Ovary (tissue), 10 donors: ENCODE measurements at places on chromosomes 5 and 9.

DNA sequence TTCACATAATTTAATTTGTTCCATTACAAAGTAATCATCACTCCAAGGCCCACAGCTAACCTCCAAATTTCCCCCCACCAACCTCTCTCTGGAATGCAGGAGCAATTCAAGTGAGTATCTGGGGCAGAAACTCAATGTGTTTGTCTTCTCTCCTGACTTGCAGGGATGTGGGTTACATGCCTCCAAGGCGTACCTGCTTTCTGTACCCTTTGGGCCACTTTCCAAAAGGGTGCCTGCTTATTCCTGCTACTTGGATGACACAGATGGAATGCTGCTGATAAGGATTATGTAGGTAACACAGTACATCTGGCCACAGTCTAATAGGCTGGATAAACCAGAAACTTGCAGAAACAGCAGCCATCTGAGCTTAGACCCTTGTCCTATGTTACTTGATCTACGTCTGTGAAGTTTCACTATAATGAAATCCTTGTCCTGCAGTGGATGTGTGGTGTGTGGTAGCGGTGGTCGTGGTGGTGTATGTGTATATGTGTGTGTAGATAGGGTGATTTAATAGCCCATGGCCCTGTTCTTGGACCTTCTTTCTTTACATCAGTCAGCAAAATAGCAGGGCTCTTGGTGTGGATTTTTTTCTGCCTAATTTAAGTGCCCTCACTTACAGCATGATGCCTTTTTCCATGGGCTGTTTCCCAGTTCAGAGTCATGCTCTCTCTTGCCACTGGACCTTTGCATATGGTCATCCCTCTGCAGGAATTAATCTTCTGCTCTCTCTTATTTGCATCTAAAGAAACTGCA, 175.9 kb downstream of the ZDHHC21 start:
- no peak for DNase-seq

GRCh38 chr5:168654211-168654721, 75.1 kb upstream of the PANK3 start:
- peak; percentile 74 for DNase-seq

- no peak for DNase-seq
These were observed 256.5 kb upstream of the NR4A3 start for GRCh38 chr9:99565203-99565602.

- DNase-seq, result no peak
These were observed 246.9 kb downstream of the NR3C1 start for GRCh38 chr5:143156572-143156971.

GRCh38 chr5:14492331-14492964, 89.1 kb upstream of the OTULINL start:
- DNase-seq, result no peak

- no peak for DNase-seq
These were observed 202.9 kb downstream of the NXNL2 start for GRCh38 chr9:88737876-88738275.

DNA sequence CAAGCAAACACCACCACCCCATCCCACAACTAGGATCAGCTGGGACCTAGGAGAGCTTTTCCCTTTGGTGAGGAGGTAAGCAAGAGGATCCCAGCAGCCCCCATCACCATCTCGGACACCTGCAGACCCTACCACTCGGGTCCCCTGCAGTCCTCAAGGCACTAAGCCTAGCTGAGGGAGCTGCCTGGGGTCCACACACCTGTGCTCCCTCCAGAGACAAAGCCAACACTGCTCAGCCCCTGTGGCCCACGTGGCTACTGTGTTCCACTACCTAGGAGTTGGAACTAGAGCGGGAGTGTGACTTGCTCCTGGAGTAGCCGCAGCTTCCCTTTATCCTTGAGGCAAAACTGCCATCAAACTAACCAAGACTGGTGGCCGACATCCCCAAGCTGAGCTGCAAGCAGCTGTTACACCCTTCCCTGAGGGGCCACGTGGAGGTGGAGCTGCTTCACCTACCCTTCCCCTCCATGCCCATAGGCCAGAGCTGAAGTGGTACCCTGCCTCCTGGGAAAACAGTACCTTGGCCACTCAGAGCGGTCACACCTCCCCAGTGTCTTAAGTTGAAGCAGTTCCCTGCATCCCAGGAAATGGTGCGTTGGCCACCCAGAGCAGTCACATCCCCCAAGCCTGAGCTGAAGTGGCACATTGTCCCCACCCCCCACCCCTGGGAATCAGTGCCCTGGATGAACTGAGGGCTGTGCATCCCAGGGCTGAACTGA, 205.5 kb downstream of the CACNA1B start:
- DNase-seq, result peak; percentile 11

- DNase-seq, result no peak
These were observed 65.8 kb upstream of the TBC1D2 start for GRCh38 chr9:98321269-98321668.

DNA sequence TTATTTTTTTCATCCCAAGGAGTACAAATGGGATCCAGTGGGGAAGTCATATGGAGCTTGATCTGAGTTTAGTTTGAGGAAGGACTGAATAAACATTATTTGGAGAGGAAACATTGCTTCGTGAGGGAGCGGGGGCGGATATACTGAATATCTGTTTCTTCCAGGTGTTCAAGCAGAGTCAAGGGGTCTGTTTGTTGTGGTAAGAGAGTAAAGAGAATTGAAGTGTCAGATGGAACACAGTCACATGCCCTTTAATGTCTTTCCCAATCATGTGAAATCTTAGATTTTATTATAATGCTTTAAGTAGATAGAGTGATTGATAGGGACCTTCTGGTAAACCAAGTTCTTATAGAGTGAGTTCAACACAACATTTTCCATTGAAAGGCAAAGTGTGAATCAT, 33.7 kb downstream of the DDX46 start:
- DNase-seq, result no peak

DNA sequence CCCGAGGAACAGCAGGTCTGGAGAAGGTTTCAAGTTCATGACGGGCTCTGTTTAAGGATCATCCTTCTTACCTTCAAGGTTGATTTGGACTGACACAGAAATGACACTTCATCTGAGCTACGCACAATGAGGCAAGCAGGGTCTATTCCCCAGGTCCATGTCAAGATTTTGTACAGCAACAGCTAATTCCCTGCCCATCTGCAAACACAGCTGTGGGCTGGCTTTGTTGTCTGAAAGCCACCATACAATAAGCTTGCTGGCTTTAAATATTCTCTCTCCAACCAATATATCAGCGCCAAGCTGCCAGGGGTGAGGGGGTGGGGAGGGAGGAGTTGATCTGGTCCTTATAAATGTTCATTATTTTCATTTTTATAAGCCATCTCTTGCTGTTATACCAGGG, 92.0 kb downstream of the OTULIN start:
- DNase-seq, result no peak

GRCh38 chr5:86526811-86527348, 90.9 kb upstream of the COX7C start:
- no peak for DNase-seq

DNA sequence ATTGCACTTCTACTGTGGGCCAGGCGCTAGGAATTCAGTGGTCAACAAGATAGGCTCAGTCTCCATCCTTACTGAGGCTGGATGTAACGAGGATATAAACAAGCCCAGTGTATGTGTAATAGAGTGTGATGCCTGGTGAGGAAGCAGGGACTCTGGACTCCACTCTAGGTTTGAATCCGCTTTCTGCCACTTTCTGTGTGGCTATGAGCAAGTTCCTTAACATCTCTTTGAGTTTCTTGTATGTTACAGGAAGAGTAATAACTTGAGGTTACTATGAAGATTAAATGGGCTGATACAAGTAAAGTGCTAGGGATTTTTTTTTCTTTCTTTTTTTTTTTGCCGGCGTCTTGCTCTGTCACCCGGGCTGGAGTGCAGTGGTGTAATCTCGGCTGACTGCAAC, 12.4 kb downstream of the DOCK2 start:
- DNase-seq, result no peak

- DNase-seq, result no peak
These were observed 81.3 kb upstream of the TMEM171 start for GRCh38 chr5:73039082-73039481.

DNA sequence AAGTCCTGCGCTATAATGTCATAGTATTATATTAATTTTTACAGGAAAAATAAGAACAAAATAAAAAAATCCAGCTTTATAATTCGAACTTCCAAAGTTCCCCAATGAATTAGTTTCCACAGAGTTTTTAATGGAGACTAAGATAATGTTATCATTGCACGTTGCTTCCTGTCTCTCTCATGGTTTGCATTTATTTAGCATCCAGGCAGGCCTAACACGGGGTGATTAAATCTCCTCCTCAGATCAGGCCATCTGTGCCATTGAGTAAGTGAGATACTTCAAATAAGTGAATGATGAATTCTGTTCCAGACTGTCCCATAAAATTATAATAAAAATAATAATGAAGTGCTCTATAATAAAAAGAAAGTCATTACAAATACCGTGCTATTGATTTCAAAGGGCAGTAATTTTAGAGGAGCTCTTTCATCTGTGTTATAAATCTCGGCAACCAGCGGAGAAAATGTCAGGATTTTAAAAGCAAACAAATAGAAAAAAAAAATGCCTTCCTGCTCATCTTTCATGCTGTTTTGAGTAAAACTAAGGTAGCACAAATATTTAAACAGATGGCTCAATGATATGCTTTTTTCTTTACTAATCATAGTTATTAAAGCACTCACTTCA, 570.6 kb upstream of the ZNF608 start:
- no peak for DNase-seq

DNA sequence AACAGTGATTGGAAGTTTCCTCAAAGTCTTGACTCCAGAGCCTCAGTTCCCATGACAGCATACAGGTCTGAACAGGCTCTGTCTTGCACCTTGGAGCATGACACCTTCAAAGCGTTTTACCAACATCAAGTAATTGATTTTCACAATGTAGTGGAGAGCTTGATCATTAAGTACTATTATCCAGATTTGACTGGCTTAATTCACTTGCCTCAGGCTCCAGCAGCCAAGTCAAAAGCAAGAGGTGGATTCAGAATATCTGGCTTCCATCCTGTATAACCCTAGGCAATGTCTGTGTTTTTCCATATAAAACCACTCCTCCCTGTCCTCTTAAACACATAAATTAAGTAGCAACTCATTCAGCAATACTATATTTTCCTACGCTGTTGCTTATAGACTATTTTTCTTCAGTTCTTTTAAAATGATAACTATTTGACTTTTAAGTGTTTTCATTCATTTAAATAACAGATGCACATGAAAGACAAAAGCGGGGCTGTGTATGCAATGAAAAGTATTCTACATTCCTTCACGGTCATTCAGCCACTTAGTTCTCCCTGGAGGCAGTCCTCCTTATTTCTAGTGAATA, 150.8 kb upstream of the RANBP3L start:
- DNase-seq, result no peak
